ENCODE measurements at places on chromosomes 4 and X.

- peak; percentile 88 for DNase-seq
These were observed 5.0 kb upstream of the NYX start for GRCh38 chrX:41441934-41442823.

DNA sequence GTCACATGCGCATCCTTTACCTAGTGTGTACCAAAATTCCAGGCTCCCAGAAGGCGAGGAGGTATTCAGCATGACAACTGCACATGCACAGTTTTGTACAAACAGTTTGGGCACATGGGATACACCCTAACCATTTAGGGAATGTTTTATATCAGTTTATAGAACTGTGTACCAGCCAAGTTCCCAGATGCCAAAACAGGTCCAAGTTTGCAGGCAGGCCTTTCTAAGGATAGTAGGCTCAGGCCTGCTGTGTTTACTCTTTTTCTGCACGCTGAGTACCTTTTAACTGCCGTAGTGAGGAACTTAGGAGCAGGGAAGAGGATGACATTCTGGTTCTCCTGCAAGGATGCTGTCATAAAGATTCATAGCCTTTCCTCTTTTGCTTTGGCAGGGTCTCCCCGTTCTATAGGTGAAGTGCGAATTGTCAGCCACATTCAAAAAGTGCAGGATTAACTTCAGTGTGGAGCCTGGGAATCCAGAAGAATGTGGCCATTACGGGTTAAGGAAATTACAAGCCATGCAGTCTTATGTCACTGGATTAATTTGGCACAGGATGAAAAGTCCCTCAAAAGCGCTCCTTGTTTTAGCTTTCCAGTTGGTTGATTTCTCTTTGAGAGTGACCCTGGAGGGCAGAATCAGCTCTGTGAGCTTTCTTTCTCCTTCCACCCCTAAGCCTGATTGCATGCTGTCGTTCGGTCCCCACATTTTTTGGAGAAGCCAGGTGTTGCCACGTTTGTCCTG, 259.8 kb downstream of the ARHGAP10 start:
- no peak for DNase-seq

DNA sequence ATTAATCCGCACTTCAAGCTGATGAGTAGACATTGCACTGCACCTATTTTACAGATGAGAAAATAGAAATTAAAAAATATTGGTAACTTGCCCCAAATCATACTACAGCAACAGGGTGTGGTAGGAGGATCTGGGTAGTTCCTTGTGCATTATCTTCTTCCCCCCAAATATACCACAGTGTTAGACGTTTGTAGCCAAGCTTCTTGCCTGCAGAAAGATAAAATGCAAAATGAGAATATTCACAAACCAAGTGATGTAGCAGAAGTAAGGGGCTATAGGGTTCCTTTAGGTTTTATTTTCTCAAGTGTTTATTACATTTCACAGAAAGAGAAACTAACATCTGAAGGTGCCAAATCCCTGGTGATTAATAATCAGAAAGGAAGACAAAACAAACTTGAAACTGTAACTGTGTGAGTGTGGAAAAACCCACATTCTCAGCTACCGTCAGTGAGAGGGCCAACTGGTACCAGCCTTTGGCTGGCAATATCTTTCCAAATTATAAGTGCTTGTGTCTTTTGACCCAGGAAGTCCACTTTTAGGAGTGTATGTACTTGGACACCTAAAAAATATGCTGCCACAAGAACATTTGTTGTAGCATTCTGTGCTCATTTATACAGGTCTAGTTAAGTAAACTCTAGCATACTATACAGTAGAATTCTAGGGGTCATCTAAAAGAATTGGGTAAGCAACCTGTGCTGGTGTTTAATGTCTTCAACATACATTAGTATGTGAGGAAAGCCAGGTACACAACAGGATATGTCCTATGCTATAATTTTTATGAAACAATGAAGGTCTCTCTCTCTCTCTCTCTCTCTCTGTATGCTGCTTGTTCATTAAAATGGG, 6.7 kb upstream of the CD38 start:
- no peak for DNase-seq

DNA sequence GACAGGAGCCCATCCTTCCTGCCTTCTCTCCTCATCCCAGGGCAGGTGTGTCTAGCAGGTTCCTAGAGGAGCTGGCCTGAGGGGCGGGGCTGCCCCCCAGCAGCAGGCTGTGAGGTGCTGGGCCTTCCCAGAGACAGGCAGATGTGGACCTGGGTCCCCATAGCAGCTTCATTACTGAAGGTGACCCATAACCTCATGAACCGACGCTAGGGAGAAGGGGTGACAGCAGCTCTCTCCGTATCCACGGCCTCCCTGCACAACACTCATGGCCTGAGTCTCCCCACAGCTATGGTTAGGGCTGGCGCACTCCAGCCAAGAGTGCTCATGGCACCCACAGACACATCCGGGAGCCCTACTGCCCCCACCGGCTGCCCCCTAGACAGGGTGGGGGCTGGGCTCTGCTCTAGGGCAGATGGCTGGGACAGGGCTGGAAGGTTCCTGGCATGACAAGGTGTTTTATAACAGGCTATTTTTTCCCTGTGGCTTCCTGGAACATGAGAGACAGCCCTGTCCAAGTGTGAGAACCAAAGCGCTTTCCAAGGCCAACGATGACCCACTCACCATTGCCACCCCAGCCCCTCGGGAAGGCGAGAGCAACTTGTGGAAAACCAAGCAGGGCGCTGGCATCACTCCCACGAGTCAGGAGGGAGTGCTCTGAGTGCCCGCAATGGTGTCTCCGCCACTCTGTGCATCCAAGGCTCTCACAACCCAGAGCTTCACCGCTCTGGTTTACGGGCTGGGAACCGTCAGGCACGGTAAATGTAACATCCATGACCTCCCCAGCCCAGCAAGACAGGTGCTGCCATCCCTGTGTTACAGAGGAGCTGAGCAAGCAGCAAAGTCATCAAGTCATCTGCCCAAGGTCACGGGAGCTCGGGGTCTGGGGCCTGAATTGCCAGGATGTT, 59.8 kb downstream of the ACOX3 start:
- no peak for DNase-seq

- peak; percentile 93 for DNase-seq
These were observed at the start of gene MCUB for GRCh38 chr4:109559983-109560686. Gene MCUB, plus strand, starts transcription at chr4:109560246. Its CDS starts 92 bp downstream, at chr4:109560338.

GRCh38 chrX:64850371-64851082, 125.7 kb downstream of the ZC4H2 start:
- DNase-seq: peak; percentile 11

GRCh38 chr4:110624904-110625494, 2.1 kb upstream of the PITX2 start:
- DNase-seq: no peak

- no peak for DNase-seq
These were observed 45.4 kb downstream of the FGFRL1 start for GRCh38 chr4:1056671-1057402.

DNA sequence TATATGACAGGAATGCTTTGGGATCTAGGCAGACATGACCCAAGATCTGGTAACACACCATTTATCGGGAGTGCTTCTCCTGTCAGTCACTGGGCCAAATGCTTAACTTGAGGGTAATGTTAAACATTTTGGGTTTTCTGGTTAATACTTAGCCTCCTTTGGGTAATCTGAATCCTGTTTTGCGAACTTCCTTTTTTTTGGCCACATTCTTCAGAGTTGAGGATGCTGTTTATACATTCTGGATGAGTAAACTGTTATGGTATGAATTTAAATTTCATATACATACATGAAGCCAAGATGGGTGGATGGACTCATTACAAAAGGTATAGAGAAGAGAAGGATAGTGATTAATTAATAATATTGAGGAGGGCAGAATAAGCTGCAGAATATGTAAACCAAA, 36.1 kb downstream of the MID1IP1 start:
- no peak for DNase-seq

DNA sequence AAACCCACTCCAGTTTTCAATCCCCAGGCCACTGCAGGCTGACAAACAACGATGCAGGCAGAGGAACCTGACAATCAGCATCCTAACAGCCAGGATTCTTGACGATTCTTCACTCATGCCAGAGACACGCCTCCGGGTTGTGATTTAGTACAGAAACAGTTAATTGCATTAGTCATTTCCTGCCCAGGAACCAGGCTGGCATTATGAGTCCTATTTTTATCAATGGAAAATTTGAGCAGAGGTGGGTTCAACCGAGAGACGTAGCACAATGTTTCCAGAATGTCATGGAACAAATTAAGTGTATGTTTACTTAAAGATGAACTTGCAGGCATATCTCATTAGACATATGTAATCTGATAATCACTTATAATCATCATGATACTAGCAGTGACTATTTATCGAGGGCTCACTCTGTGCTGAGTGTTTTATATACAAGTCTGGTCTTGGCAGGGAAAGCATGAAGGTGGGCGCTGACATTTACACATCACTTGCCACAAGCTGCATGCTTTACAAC, 159.7 kb downstream of the NSUN7 start:
- no peak for DNase-seq

DNA sequence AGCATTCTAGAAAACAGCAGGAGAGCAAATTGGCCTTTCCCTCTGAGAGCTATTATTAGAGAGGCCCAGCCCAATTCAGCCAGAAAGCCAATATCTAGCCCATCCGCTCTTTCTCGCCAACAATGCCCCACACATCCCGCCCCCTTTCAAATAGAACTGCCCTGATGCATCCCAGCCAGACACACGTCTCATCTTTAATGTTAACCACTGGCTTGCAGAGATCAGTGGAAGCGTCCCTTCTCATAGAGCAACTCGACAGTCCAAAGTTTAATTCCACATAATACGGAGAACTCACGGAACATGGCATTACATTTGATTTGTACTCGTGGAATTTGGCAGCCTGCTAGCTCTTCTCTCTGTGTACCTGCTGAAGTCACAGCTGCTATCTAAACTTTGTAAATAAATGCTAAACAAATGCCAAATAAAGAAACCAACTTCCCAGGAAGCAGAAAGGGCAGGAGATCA, 304.4 kb downstream of the DHX15 start:
- DNase-seq: no peak

GRCh38 chr4:108118505-108118904, 50.2 kb downstream of the LEF1 start:
- DNase-seq: peak; percentile 50

DNA sequence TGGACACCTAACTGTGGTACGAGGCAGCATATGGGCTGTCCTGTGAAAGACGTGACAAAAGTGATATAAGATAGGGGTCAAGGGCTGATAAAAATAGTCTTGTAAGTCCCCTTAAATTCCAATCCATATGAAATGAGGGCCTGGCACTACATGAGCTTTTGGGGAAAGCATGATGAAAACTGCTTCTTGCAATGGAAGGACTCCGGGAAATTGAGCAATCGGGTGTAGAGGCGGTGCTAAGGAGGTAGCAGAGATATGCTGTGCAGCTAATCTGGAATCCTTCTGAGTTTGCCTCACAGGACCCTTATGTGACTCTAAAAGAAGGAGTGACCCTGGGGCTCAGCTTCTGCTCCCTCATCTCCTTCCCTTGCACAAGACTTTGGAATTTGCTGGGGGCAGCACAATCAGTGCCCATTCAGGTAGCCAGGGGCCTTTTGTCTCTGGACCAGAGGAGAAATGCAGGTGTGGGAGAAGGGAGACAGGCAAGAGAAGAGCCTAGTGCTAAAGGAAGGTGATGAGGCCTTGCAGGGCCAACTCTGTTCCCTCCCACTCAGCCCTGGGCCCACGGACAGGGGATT, 12.8 kb downstream of the CLDN2 start:
- DNase-seq: no peak

DNA sequence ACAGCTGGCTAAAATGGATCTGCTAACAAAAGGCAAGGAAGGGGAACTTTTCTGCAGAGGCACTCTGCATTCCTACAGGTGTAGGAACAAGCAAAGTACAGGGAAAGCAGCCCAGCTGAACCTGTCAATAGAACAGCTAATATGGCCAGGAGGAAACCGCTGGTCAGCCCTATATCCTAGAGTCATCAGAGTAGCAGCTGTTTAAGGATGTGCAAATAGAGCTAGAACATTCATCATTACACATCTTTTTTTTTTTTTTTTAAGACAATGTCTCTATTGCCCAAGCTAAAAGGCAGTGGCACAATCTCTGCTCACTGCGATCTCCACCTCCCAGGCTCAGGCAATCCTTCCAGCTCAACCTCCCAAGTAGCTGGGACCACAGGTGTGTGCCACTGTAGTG, 163.0 kb downstream of the BTC start:
- DNase-seq: no peak

DNA sequence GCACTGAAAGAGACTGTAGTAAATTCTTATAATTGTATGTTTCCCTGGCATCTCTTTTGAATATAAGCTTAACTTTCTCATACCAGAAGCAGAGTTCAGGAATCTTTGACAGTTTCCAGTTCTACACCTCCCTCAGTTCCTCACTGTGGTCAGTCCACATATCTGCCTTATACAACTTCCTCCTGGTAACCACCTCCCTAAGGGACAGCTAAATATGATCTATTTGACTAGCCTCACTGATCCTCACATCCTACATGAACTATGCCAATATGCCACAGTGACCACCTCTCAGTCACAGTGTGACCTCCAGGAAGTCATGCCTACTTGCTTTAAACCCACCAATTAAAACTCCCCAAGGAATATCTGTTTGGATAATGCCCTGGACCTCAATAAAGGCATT, 51.6 kb upstream of the HDAC8 start:
- DNase-seq: no peak

DNA sequence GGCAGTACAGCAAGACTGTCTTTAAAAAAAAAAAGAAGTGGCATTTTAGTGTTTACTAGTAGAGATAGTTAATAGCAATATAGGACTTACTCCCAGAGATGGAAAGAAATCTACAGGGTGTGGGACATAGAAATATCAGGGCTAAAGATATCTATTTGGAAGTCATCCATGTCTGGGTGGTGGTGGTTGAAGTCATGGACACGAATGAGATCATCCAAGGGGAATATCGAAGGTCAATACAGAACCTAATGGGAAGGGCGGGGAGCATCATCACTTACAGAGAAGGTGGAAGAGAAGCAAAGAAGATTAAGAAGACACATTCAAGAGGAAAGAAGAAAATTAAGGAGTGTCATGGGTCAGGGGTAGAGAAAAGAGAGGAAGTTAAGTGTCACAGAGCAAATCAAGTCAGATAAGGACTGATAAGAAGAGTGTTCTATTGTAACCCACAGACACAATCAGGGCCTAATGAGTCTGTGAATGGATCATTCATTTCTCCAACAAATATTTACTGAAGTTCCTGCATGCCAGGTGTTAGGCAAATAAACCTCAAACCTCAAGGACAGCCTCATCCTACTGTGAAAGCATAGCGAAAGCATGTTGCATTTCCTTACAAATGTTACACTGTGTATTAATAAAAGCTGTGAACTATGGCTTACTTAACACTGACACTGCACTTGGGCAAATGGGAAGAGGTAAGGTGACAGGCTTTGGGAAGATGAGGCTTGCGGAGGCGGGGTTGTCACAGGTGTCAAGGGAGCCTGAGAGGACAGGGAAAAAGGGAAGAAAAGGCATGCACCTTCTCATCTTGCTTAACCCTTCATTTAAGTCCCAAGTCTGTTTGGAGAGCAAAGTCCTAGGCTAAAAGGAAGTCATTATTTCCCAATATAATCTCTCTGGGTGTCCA, 65.3 kb downstream of the ELOVL6 start:
- no peak for DNase-seq
